Osteocyte (in vitro differentiated cells): ENCODE measurements at places on chromosomes 5 and 9.
A peak's percentile ranks its signal among the peaks of the same experiment; 100 is the strongest.

DNA sequence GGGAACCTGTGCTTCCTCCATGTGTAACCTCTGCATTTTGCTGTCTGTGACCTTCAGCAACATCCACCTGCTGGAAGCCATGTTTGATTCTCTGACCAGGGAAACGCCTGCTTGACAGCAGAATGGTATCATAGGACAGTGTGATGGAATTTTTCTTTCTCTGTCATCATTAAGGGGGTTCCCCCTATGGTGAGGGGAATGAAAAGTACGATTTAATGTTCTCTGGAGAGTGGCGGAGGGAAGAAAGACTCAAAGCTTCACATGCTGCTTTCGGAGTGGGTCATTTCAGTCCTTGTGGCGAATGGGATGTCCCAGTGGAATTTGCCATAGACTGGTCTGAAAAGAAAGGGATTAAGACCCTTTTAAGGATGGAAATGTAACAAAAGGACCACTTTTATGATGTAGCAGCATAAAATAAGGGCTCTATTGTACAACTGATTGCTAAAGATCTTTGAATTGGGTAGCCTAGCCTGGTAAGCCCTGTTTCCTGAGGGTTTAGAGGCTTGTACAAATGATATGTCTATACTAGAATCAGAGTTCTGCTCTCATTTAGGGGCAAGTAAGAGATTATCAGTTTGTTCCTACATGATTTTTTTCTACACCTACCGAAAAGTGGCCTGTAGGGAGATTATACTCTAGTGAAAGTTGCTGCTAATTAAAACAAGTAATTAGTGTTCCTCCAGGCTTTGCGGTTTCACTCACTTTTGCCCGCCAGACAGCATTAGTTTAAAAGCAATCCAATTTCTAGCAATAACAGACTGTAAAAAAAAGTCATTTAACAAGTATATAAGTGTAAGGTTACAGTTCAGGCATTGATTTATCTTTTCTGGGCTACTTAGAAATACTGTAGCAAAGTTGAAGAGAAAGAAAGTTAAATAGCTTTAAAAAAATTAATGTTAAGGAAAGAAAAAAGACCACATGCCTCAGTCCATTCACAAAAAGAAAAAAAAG is 904.5 kb downstream of the NR2F1-AS1 start:
- DNase-seq = no peak

DNA sequence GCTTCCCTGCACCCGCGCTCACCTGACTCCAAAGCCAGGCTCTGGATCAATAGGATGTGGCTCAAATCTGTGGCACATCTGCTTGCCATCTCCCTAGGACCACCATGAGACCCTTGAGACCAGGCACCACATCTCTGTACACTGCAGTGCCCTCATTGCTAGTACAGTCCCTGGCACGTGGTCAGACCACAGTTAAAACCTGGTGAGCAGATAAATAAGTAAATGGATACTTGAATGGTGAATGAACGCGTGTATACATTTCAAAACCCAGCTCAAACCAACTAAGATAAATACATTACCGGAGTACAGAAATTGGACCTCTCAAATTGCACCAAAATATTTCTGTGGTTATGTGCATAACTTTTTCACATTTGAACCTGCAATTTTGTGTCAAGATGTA is 221.2 kb upstream of the IRX4 start:
- DNase-seq = no peak

GRCh38 chr9:581673-582497 is 259.6 kb upstream of the DMRT1 start:
- no peak for DNase-seq

- DNase-seq = no peak
Measured at GRCh38 chr9:78239506-78239905, 3.6 kb downstream of the CEP78 start.

GRCh38 chr5:121867403-121867802 is 15.7 kb downstream of the FTMT start:
- no peak for DNase-seq

GRCh38 chr9:74293479-74293878 is 203.7 kb upstream of the RORB start:
- DNase-seq = no peak

GRCh38 chr5:151040211-151040747 is 19.9 kb downstream of the GPX3 start:
- DNase-seq = no peak

- DNase-seq = no peak
Measured at GRCh38 chr5:87322381-87322780, 54.7 kb downstream of the RASA1 start.

GRCh38 chr9:129471201-129472019 is 149.5 kb downstream of the C9orf50 start:
- no peak for DNase-seq

GRCh38 chr5:160188141-160189015 is 40.9 kb upstream of the FABP6 start:
- DNase-seq = no peak

- no peak for DNase-seq
Measured at GRCh38 chr9:128836509-128837145, 7.0 kb upstream of the SPOUT1 start.

DNA sequence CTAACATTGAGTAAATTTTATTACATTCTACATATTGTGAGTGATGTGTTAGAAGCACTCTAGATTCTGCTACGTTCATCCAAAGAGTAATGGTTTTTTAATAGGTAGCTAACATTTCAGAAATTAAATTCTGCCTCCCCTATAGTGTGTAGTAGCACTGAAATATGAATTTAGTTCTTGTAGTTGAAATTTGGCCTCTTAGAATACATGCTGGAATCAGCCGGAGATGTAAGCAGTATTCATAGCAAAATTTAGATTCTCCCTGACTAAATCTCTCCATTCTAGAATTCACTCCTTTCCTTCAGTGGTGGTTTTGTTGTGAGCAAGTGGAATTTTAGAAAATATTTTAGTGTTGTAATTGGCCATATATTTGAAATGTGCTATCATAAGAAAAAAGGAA is 799.9 kb upstream of the CDH10 start:
- no peak for DNase-seq

- DNase-seq = no peak
Measured at GRCh38 chr5:156851880-156852279, 1.8 kb downstream of the PPP1R2B start.

DNA sequence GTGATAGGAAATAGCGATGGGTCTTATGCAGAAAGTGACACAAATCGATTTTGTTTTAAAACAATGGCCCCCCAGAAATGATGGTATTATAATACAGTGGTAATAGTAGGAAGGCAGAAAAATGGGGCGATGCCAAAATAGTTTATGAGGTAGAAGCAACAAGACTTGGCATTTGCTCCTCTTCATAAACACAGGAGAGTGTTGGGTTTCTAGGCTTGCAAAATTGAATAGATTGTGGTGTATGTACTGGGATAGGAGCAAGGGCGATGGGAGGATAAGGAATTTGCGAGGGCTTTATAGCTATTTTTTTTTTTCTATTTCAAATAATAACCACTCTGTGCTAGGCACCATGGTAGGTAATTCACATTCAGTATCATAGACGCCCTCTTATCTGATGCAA is 49.2 kb upstream of the ABCA1 start:
- no peak for DNase-seq

GRCh38 chr5:154368041-154368800 is 77.6 kb upstream of the SAP30L start:
- no peak for DNase-seq

DNA sequence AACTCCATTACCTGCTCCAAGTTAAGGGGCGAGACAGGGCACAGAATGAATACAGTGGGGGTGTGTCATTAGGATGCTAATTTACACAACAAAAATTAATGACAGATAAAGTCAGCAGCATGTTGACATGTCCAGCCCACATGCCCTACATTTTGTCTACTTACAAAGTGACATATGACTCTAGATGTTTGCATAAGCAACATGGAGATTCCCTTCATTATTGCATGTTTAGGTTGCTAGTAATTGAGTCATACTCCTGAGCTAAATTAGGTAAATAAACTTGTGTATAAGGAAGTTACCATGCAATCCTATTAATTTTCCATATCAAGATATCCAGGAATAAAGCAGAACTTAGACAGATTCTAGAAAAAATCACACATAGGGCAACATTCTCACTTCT is 232.2 kb downstream of the PDE4D start:
- DNase-seq = no peak

DNA sequence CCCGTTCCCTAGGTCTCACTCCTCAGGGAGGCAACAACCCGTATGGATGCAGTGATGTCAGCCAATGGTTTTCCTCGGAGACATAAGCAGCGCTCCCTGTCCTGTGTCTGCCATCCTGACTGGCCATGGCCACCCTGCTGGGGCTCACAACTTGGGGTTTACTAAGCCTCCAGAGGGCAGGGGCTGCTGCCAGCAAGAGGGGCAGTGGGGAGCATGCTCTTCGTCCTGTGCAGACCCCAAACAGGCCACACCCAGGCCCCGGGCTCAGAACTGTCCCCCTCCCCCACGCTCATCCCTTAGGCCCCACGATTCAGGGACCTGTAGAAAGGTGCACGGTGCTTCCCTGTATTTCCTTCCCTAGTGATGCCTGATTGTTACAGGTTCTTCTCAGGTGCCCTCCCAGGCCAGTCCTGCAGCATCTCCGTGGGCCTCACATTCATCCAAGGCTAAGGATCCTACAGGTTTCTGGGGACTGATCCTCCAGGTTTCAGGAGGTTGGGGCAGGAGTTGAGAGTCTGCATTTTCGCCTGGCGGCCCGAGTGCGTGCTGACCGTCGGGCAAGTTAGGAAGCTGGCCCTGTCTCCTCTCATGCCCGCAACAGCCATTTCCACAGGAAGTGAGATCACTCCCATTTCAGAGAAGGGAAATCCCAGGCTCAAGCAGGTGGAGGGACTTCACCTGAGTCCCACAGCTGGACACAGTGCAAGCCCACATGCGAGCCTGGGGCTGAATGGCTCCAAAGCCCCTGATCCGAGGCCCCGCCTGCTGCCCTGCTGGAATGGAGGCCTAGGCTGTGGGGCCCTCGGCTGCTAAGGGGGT is 217.6 kb downstream of the ROR2 start:
- no peak for DNase-seq

- no peak for DNase-seq
Measured at GRCh38 chr5:56729488-56729887, 85.9 kb upstream of the MAP3K1 start.

GRCh38 chr5:163809473-163809872 is 304.1 kb downstream of the MAT2B start:
- no peak for DNase-seq

- DNase-seq = no peak
Measured at GRCh38 chr9:114561771-114562170, 25.8 kb upstream of the ATP6V1G1 start.

DNA sequence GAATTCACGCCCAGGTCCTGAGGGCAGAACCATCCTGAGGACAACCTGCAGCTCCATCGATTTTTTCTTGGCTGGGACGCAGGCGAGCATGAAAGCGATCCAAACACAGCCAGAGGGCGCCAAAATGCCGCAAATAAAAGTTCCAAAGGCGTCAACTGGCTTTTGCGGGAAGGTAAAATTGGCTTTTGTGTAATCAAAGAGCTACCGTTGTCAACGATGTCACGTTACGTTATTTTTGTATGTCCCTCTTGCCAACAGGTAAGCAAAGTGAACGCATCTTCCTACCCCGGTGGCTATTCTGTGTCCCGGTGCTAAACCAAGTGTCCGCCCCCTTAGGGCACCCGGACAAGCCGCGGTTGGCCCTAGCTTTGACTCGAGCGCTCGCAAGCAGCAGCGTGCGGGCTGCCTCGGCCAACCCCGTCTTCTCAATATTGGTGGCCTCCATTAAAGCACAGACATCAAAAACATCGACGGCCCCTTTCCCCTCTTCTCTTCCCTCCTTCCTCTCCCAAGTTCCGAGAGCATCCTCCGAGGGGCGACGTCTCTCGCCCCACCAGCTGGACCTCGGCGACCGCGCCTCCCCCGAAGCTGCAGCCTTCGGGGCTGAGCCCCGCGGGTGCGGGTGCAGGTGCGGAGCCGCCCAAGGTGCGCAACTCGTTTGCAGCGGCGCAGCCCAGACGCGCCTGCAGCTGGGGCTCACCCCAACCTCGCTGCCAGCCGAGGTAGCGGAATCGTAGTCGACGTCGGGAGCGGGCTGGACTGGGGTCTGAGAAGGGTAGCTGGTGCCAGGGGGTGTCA is 1.1 kb upstream of the BASP1 start:
- peak; percentile 90 for DNase-seq

GRCh38 chr5:54443270-54443669 is 12.2 kb upstream of the HSPB3 start:
- DNase-seq = no peak

DNA sequence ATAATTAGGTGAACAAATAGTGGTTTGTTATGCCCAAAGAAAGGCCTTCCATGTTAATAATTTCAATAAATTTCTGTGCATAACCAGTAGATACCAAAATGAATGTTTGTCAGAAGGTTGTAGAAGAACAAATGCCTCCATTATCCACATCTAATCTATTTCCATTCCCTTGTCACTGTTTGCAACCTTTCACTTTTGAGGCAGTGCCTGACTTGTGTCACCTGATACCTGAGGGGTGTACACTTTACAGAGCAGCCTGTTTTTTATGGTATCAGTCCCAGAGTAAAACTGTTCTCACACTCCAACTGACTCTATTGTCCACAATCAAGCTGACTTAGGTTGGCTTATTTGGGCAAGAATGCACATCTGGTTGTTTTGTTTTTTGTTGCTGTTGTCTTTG is 40.1 kb downstream of the FREM1 start:
- no peak for DNase-seq

DNA sequence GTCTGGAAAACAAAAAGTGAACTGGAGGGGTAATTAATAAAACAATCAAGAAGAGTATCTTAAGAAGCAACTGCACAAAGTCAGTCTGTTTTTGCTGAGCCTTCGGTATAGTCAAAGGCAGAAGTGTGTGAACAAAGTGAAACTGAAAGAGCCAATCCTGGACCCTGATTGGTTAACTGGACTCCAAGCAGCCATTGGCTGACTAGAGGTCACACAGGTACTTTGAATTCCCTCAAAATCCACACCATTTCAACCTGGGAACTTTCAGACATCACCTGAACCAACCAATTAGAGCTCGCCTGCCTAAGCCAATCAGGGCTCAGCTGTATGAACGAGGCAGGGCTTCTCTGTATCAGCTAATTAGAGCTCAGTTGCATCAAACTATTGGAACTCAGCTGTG is 286.7 kb downstream of the TLE4 start:
- no peak for DNase-seq

GRCh38 chr9:38131729-38132128 is 62.7 kb upstream of the SHB start:
- DNase-seq = no peak

DNA sequence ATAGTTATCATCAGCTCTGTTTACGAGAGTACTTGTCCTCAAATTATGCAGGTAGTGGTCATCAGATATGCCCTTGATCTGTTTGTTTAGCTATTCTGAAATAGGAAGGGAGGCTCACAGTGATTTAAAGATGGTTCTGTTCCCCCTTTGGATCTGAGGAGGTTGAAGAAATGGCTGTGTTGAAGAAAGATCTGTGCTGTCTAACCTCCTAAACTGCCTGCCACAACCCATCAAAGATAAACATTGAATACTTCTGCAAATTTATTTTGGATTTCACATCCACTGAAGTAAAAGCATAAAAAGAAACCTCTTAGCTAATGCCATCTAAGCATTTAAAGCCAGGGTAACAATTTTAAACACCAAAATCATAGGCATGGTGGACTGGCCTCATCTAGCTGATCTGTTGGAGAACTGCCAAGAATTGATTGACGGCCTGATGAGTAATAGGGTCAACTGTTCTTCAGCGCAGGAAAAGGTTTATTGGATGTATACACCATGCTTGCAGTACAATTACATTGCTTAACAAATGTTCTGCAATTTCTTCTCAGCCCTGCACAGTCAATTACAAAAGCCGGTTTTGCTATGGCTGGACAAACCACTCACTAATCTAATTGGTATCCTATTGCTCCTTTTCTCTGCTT is 97.6 kb downstream of the SEMA6A start:
- no peak for DNase-seq
